ENCODE measurements at places on chromosomes 6 and 20.

DNA sequence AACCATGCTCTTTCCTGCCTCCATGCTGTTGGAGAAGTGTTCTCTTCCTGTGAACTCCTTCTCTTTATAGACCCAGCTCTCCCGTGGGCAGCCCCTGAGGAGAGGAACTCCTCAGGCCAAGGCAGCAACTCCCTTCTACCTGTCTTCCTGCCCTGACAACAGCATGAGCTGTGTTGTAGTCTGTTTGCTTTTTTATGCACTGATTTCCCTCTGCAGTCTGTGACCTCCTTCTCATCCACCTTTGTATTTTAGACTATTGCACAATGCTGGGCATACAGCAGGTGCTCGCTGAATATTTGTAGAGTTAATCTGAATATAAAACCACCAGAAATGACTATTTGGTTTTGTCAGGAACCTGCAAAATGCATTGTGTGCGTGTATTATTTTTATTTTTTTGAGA, 152.2 kb upstream of the CHD6 start:
- no peak for DNase-seq

DNA sequence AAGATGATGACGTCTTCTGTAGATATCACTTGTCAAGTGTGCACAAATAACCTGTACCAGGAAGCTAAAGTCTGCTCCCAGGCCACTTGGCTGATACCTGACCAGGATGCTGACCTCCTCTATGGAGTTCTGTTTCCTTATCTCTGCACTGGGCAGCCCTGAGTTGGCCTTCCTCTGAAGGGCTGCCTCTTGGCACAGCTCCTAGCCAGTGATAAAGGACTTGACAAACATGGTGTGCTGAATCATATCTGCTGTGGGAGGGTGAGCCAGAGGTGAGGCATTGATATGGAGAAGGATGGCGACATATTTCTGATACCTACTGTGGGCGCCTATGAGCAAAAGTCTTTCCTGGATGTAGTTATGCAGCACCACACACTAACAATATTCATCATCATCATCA, 32.8 kb upstream of the FOXA2 start:
- no peak for DNase-seq

DNA sequence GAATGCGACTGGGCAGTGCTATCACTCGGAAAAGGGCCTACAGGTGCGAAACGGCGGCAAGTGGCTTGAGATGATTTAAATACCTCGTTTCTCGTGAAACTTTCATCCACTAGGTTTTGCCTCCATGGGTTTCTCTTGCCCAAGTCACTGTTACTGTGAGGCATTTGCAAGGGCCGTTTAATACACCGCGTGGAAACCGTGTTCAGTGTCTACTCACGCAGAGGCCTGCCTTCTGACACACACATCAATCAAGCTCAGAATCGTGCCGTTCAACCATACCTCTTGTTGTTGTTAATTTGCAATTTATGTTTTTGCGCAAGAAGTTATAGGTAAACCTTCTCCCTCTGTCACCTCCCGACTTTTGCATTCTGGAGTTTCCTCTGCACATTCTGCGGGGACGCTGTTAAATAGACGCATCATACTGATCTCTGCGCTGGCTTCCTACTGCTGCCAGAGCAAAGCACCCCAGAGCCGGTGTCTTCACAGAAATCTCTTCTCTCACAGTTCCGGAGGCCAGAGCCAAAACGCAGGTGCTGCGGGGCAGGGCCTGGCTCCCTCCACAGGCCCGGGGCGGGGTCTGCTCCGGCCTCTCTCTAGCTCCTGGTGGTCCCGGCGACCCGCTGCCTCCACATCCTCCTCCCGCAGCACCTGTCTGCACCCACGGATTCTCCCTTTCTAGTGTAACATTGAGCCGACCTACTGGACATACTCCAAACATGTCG, 251.4 kb downstream of the SMOC2 start:
- DNase-seq: no peak

GRCh38 chr20:26135325-26136110, 438.9 kb upstream of the ZNF337 start:
- no peak for DNase-seq

DNA sequence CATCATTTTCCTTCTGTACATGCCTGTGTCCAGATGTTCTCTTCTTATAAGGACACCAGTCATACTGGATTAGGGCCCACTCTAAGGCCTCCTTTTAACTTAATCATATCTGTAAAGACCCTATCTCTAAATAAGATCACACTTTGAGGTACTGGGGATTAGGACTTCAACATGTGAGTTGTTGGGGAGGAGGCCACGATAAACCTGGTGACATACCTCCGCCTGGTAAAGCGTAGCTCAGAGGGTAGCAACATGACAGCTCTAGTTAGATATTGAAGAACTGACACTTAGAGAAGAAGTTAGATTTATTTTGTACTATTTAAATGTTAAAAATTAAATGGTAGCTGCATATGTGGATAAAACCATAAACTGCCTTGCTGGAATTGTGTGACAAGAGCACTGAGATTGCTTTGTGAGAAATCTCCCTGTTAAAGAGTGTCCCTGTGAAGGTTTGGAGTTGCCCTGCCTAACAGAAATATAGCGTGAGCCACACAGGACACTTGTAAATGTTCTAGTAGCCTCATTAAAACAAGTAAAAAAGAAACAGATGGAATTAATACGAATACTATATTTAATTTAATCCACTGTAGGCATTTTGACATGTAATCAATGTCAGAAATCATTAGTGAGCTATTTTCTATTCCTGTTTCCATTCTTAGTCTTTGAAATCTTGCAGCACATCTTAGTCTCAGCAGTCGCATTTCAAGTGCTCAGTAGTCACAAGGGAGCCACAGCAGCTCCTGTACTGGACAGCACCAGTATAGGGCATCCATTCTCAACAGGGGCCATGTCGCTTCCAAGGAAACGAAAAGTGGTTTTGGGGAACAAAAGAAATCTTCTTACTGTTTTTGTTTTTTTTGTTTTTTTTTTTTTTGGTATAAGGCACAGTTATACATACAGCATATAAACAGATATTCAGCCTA, 13.4 kb downstream of the PLCB1 start:
- DNase-seq: no peak

GRCh38 chr6:105272786-105273185, 93.0 kb upstream of the POPDC3 start:
- no peak for DNase-seq

- DNase-seq: no peak
Observed at GRCh38 chr6:8588176-8588575, 152.8 kb upstream of the SLC35B3 start.

DNA sequence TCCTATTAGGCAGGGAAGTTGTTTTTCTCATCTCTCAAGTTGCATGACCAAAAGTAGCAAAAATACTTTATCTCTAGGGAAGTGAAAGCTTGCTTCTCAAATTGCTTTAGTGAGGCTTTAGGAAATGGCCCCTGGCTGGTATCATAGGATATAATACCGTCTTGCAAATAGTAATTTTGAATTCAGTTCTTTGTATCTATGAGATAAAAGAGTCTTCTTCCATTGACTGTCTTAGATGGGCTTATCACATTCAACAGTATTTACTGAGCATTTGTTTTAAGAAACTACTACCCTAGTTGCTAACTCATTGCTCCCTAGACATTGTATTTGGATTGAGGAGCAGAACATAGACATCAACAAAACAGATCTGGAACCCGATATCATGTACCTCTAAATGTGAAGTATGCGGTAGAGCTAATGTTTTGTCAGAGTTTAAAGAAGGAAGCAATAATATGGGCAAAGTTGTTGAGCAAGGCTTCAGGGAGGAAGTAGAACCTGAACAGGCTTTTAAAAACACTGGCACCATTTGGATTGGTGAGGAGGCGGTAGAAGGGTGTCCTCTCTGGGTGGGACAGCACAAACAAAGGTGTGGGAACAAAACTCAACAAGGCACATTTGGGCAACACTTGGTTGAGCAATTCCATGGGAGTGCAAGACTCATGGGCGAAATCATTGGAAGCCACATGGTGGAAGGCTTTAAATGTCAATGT, 101.5 kb downstream of the SGK1 start:
- DNase-seq: no peak

GRCh38 chr6:79117752-79118151, 39.7 kb upstream of the PHIP start:
- no peak for DNase-seq

DNA sequence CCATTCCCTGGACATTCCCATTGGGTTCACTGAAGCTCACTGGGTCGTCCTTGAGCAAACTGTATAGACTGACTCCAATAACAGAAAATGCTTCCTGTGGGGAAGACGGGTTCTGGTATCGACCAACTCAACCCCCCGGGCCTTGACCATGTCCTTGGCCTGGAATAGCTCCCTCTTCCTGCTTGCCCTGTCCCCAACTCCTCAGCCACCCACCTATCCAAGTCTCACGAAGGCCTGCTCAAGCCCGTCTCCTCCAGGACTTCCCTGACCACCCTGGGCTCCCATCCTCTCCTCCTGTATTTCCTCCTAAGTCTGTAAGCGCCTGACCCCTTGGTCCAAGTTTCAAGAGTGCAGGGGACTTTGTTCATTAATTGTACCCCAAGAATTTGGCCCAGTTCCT, 2.8 kb upstream of the HMGA1 start:
- DNase-seq: no peak

- no peak for DNase-seq
Observed at GRCh38 chr6:158608221-158608620, 36.3 kb downstream of the DYNLT1 start.

- DNase-seq: no peak
Observed at GRCh38 chr20:8583566-8584043, 451.5 kb downstream of the PLCB1 start.

- no peak for DNase-seq
Observed at GRCh38 chr6:52457096-52457495, 37.0 kb downstream of the EFHC1 start.

DNA sequence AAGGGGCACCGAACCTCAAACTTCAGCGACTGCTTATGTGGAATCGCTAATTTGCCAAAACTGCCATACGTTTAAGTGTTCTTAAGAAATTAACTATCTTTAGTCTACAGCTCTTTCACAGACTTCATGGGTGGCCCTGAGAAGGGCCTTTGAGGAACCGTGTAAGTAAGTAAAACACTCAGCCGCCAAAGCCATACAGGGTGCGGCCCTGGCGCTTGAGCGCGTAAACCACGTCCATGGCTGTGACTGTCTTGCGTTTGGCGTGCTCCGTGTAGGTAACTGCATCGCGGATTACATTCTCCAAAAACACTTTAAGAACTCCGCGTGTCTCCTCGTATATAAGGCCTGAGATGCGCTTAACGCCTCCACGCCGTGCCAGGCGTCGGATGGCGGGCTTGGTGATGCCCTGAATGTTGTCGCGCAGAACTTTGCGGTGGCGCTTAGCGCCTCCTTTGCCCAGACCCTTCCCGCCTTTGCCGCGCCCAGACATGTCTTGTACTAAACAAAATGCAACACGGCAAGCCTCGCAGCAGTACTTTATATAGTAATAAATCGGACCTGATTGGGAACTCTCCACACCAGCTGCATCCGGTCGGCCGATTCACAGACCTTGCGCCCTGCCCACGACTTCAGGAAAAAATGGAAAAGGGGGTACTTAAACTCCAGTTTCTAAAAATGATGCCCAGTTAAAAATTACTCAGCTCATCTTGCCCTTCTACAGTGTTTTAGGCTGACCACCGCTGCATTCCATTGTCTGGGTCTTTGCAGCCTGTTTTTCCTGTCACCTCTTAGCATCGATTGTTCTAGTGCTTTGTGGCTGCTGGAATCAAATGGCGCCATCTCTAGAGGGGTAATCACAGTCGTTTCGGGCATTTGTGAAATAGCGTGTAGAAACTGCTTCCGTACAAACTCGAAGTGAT, 38.9 kb downstream of the OR2B2 start:
- DNase-seq: no peak

GRCh38 chr6:166942393-166943168, 13.8 kb downstream of the RNASET2 start:
- no peak for DNase-seq

DNA sequence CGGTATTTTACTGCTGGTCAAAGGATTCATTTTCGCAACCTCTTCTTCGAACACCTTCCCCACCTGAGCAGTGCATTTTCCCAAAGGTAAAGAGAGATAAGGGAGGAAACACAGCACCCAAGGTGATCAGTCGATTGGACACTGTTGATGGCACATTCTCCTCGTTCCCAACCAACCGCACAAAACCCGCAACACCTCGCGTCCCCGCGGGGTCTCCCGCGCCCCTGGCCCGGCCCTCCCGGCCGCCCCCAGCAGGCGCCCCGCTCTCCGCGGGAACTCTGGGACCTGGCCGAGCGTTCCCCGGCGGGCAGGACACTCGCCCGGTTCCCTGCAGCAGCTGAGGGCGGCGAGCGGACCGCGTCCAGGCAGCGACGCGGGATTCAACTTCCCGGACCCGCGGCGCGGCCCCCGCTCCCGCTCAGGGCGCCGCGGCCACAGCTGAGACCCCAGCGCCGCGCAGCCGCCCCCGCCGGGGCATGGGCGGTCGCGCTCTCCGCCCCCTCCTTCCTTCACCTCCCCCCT, 506 bp downstream of the RGS17 start:
- DNase-seq: no peak

DNA sequence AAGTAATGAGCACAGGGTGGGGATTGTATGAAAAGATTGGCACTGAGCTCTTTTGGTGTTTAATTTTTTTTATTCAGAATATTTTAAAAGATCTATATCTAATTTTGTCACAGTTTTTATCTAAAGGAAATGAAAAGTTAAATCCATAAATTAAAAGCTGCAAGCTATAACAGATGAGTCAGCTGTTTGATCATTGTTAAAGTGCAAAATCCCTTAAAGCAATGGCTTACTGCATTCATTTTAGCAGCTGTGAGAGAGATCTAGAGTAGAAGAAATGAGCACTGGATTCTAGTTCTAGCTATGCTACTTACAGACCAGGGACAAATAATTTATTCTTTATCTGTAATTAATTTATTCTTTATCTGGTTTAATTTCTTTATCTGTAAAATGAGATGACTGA, 245.9 kb downstream of the CD109 start:
- DNase-seq: no peak

DNA sequence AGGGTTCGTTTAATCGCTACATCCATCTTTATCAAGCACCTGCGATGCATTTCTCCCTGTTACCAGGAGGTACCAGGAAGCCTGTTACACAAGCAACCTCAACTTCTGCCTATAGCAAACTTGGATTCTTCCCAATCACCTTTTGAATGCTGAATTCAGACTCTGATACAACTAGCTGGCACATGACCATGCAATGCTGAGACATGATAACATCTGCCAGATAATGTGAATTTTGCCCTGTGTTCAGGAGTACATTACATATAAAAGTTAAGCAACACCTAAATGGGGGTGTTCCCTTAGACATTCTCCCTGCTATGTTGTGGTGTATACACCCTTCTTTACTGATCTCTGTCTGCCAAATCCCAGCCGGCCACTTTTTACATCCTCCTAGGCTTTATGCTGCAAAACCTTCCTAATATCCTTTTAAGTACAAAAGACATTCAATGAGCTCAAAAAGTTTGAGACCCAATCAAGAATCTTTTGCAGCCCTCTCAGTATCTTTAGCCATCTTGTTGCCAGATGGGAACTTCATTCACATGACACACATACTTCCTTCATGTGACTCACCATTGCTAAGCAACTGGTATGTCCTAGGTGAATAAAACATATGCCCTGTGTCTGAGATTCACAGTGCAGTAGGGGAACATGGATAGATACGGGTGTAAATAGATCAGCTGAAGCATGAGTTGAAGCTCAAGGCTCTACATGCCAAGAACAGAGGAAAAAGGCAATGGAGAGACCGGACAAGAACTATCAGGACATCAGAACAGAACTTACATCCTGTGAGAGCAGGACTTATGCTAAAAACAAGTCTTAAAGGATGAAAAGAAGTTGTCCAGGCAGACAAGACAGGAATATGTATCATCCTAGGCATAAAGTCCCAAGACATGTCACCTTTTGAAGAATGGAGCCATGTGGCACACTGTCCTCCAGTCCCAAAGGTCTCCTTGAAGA, 84.3 kb downstream of the ZHX3 start:
- peak; percentile 84 for DNase-seq
